ENCODE measurements at places on chromosomes 3 and 15.

DNA sequence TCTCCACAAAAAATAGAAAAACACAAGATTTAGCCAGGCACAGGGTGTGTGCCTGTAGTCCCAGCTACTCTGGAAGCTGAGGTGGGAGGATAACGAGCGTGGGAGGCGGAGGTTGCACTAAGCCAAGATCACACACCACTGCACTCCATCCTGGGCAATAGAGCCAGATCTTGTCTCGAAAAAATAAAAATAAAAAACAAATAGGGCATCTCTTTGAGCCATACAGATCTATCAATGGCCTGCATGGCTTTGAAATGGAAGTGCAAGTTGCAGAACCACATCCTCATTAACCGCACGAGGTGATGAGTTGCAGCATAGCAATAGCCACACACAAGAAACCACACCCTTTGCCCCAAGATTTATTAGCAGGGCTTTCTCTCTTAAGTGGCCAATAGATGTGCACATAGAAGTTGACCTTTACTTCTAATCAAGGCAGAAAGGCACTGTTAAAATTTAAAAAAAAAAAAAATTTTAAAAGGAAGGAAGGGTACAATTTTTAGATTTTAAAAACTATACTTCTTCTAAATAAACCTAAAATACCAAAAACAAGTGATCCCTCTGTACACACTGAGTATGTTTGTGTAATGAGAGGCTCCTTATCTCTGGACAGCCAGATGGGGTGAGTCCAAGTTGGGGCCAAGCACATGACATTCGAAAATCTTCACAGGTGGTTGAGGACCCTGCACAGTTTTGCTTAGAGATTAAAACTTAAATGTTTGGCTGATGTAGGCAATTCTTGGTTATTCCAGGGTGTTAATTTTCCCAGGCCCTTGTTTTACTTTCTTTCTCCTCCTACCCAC lies 53.4 kb downstream of the FILIP1L start:
- DNase-seq, result no peak

GRCh38 chr3:195194559-195195206 lies 76.3 kb downstream of the XXYLT1 start:
- DNase-seq, result no peak

GRCh38 chr15:83561661-83562060 lies 92.3 kb upstream of the ADAMTSL3 start:
- no peak for DNase-seq

DNA sequence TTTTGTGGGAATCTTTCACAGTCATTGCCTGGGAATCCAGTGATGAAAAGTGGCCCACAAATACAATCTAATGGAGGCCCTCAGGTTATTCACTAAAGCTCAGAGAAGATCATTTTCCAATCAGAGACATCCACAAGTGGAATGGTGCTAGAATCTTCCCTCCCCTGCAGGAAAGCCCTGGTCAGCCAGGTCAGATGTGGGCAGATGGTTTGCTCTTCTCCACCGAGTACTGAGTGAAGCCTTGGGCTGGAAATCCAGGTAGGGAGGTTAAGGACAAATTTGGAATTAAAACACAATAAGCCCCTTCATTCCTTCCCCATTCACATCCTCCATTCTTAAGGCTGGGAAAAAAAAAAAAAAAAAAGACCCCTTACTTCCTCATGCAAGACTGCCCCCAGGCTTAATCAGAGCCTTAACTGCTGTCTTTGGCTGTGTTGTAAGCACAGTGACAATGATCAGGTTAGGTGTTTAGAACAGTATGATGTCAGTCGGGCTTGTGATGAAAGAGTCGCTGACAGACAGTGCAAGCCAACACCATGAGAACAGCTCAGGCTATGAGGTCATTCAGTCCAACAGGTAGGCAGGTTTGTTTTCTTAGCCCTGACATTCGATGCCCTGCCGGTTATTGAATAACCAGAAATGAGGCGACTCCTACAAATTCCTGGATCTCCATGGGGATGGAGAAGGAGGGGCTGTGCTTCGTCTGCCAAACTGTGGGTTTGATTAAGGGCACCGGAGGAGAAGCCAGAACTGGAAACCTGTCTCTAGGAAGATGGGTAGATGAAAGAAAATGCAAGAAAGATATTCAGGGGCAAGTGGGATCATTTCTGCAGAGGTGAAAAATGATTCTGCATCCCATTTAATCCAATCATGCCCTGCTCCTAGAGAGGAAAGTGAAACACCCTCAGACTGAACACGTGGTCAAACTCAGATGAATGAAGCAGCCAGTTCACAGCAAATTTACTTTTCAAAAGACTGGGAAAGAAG lies 23.5 kb upstream of the HES1 start:
- no peak for DNase-seq

GRCh38 chr15:60118146-60118545 lies 114.0 kb downstream of the FOXB1 start:
- no peak for DNase-seq

GRCh38 chr3:33146791-33147445 lies 33.1 kb downstream of the CRTAP start:
- no peak for DNase-seq

DNA sequence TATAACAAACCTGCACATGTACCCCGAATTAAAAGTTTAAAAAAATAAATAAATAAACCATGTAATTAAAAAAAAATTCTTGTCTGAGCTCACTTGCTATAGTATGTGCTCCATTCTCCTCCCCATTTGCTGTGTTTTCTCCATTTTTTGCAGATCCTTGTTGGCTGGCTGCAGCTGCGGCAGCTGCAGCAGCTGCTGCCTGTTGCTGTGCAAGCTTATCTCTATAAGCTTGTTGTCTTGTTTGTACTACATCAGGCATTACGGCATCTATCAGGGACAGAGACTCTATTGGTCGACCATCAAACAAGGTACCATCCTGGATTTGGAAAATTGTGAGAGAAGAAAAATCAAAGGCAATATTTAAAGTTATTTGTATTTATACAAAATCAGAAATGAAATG lies 145.9 kb downstream of the TBL1XR1 start:
- DNase-seq, result no peak

DNA sequence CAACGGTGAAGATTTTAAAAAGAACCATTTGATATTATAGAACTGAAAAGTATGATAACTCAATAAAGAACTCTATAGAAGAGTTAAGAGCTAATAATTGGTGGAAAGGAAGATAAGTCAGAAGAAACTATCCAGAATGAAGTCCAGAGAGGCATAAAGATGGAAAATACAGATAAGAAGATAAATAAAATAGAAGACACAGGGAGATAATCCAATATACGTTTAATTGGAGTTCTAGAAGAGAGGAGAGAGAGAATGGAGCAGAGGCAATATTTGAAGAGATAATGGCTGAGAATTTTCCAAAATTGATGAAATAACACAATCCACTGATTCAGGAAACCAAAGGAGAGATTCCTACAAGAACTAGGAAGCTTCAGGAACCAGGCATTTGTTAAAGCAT lies 49.8 kb upstream of the EPHB3 start:
- DNase-seq, result no peak

DNA sequence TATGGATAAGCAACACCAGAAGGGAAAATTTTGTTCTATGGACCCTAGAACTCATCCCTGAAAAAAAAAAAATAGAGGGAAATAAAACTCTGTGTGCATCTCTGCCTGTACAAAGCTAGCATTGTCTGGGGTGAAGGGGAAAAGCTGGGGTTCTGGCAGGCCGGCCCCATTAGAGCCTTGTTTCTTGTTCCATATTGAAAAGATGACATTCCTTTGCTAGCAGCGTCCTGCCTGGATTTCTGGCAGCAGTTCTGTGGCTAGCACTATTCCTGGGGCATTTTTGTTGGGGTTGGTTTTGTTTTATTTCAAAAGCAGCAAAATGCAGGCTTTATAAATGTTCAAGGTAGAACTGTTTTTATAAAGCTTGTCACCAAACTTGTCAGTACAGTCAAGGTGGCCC lies 45.2 kb downstream of the RARB start:
- DNase-seq, result no peak

DNA sequence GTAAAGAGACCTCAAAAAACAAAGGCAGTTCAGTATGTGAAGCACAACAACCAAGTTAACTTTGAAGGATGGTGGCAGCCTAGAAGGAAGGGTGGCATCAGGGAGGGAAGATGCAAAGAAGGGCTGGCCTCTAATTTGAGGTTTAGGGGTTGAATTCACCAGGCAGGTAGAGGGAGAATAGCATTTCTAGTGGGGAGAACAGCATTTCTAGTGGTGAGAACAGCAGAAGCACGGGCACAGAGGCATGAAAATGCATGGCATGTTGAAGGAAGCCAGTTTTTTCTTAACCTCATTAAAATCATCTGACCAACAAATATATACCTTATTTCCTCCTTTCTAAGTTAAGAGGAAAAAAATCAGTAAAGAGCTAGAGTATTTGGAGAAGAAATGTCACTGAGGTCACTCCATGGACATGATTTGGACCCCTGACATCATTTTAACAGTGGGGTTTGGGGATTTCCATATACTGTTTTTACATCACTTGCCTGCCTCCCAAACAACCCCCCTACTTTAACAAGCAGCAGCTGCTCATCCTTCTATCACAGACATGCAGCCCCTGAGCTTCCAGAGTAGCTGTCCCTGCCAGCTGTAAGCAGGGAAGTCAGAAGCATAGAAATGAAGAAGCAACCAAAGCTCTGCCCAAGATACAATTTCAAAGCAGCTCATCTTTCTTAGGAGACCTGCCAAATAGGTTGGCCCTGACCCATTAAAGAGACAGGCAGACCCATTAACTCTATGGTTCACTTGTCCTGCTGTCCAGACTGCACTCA lies 2.4 kb upstream of the POPDC2 start:
- no peak for DNase-seq

DNA sequence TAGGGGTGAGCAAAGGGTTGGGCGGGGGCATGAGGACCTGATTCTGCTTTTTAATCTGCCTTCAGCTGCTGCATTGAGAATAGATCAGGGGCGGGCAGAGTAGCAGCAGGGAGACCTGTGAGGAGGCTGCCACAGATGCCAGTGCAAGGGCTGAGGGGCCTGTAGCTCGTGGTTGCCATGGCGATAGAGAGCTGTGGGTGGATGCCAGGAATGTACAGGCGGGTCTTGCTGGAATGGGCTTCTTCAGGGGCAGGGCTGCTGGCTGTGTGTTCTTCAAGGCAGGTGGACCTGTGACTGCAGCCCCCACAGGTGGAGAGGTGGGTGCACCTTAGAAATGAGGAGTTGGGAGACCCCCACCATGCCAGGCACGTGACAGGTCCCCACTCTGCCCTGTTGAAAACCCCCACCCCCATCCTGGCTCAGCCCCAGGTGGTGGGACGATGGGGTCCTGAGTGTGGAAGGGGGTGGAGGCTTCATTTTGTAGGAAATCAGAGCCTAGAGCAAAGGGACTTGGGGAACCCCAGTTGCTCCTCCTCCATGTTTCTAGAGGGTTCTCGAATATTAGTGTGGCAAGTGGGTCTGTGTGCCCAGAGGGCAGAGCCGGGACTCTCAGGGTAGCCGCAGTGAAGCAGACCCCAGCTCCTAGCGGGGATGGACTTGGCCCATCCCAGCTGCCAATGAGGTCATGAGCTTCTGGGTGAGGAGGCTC lies 38.3 kb downstream of the SLC6A6 start:
- no peak for DNase-seq

DNA sequence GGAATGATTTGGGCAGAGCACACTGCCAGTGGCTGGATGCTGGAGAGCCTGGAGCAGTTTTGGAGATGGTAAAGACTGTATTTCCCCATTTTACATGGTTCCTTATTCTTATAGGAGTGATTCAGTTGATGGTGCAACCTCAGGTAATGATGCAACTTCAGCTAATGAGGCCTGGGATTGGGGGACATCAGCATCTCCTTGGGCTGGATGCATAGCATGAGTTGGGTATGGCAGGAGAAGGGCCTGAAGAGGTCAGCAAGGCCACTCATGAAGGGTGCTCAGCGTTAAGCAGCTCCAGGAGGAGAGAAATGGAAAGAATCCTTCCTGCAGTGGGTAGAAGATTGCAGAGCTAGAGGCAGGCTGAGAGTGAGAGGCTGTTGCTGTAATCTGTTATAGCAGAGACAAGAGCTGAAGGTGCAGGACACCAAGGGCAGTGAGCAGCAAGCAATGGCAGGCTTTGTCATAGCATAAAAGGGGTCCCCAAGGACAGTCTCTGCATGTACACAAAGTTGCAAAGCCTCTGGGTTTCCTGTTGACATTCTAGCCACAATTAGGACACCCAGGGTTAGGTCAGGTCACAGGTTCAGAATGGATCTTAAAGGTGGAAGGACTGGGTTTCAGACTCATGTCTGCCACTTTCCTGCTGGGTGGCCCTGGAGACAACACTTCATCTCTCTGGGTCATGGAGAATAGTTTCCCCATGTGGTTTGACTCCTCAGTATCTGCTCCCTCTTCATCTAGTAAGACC lies 29.5 kb upstream of the SNRK start:
- no peak for DNase-seq

GRCh38 chr15:78830514-78831228 lies 19.4 kb upstream of the ADAMTS7 start:
- no peak for DNase-seq

DNA sequence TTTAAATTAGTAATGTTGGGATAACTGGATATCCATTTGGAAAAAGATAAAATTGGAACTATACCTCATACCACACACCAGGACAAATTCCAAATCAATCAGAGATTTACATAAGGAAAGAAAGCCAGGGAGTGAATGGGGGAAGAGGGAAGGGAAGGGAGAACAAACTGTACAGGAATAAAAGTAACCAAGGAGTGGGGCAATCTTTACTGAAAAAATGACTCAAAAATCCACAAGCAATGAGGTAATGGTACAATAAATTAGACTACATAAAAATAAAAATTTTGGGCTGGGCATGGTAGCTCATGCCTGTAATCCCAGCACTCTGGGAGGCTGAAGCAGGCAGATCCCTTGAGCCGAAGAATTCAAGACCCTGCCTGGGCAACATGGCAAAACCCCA lies 82.6 kb downstream of the MLH1 start:
- no peak for DNase-seq

- DNase-seq, result no peak
Observed at GRCh38 chr15:76495487-76495886, 158.9 kb downstream of the ISL2 start.

DNA sequence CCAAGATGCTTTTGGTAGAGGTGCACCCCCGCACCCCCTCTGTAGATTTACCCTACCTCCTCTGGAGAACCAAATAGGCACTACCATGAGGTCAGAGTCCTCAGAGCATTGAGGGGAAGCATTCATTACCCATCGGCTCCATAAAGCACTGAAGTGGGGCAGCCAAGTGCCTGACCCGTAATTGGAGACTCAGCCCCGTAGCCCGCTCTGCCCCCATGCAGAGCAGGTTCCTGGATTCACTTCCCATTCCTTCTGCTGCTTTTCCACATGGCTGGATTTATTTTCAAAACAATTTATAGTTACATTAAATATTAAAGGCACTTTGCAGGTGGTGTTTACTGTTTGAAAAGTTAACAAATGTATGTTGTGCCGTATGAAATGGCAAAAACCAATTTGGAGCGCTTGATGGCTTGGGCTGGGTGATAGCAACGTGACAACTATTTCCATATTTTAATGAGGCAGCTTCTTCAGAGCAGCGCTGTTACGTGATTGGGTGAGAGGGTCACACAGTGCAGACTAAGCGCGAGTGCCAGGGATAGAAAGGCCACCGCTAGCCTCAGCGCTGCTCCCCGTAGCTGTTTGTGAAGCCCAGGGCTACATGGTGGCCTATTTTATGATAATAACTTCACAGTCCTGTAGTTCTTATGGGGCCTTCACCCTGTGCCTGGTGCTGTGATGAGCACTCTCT lies 373.8 kb upstream of the PROK2 start:
- DNase-seq, result no peak
